Fibroblast of the aortic adventitia (primary cell): ENCODE measurements at places on chromosomes 12 and 14.

DNA sequence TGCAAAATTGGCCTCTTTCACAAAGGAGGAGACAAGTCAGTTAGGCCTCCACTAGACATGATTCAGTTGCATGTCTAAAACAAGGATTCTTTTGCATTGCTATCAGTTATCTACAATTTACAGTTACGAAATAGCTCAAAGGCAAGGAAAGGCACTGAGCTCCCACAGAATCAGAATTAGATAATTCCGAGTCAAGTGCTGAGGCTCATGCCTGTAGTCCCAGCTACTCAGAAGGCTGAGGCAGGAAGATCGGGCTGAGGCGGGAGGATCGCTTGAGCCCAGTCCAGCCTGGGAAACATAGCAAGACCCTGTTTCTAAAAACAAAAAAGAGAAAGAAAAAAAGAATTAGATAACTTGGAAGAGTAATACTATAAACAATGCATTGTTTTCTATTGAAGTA, 12.3 kb upstream of the RTRAF start:
- peak; percentile 32 for DNase-seq

GRCh38 chr14:98185036-98185435, 1087.0 kb downstream of the BCL11B start:
- no peak for DNase-seq

DNA sequence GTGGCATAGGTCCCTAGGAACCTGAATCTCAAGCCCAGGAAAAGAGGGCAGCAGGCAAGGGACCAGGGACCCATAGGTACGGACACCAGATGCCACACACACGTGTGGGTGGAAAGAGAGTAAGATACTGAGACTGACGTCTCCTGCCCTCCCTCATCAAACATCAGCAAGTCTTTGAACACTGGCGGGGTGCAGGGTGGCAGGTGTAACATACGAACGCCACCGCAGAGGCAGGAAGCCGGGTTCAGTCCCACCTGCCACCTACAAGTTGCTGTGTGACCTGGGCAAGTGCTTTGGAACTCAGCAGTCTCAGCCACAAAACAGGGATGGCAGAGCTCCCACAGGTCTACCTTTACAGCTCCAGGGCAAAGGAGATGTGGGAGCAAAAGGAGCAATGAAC, 11.1 kb downstream of the ACTN1 start:
- no peak for DNase-seq

- peak; percentile 40 for DNase-seq
Measured at GRCh38 chr14:35883677-35884293, 57.6 kb downstream of the BRMS1L start.

DNA sequence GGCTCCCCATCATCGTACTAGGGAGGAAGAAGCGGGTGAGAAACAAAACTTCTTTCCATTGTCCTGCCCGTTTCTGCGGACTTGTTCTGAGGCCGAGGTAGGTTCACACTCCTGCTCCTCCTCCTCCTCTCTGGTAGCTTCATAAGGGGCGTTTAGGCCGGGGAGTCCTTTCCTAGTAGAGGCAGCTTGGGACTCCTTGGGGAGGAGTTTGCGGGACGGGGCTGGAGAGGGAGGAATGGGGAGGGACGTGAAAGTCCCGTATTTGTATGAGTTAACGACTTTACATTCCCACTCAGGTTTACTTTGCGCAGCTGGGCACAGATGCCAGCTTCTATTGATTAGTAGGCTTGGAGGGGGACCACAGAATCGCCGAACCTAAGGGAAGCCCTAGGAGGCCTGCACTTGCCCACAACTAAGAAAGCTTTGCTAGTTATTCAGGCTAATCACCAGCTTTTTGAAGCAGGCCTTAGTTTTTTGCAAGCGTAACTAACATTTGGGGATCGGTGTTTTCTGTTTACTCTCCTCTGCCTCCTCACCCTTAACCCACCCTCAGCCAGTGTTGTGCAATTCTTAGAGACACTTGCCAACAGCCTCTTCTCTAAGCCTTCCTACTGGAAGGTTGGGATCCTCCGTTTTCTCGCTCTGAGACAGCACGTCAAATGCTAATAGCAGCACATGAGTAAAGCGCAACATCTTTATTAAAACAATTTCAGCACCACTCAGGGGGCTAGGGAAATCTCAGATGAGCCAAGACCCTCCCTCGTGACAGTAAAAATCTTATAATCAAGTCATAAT, 499 bp downstream of the RNASE4 start:
- DNase-seq, result peak; percentile 69

GRCh38 chr14:86196471-86196870, 666.5 kb downstream of the FLRT2 start:
- DNase-seq, result no peak

DNA sequence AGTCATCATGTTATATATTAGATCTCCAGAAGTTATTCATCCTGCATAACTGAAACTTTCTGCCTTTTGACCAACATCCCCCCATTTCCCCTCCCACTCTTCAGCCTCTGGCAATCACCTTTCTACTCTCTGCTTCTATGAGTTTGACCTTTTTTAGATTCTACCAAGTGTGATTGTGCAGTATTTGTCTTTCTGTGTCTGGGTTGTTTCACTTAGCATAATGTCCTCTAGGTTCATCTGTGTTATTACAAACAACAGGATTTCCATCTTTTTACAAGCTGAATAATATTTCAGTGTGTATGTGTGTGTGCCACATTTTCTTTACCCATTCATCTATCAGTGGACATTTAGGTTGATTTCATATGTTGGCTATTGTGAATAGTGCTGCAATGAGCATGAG, 11.2 kb upstream of the WSCD2 start:
- DNase-seq, result no peak

GRCh38 chr14:54567224-54567638, 303 bp downstream of the SAMD4A start:
- peak; percentile 35 for DNase-seq

DNA sequence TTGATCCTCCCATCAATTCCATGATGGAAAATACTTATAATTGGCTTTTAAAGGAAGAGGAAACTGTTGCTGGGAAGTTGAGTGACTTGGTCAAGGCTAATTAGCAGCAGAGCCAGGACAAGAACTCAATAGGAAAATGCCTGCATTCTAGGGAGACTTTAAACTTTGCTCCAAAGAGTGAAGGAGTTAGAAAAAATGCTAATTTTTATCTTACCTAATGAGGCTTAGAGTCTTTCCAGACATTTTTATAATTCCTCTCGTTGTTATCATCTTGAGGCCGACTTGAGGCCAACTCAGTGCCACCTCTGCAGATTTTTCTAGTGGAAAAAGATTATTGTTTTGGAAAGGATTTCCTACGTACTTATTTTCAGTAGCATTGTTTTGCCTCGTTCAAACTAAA, 344.6 kb downstream of the ETNK1 start:
- no peak for DNase-seq

DNA sequence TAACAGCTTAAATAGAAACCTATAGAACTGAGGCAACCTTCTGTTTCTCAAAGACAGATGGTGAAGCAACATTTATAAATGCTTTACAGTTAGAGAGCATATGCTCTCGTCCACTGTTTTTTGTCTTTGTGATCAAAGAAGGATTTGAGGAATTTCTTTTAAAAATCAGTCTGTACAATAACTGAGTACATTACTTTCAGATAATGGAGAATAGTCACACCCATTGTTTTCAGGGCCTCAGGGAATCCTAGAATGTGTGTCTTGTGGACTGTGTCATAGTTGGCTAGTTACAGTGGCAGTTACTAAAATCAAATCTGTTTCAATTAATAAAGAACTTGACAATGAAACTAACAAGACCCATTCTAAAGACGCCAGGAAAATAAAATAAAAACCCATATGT, 107.9 kb downstream of the PRKCH start:
- DNase-seq, result no peak

DNA sequence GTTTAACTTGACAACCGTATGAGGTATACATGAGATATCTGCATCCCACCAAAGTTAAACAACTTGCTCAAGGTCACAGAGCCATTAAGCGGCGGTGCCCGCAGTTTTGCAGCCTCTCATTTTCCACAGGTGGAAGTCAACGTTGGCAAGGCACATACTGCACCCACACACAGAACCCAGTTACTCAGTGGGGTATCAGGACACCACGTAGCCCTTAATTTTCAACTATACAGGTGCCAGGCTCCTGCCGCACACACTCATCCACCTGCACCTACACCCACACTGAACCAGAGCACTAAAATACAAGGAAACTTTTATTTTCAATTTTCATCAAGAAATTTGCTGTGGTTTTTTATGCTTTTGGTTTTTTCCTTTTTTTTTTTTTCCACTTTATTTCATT, 1.7 kb upstream of the NOP2 start:
- DNase-seq, result no peak

DNA sequence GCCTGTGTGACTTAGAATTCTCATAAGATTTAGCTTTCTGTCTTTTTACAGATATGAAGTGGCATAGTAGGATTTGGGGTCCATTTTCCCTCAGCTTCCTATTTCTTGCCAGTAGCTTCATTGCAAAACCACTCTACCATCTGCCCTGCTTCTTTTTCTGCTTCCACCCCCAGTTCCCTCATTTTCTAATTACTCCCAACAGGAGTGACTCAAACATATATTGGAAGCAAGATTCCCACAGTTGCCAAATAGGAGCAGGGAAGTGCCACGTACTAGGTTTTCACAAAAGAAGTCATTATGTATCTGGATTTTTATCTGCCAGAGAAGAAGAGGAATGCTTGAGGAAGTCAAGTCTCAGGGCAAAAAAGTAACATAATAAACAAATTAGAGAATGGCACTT, 64.1 kb downstream of the ANO4 start:
- peak; percentile 10 for DNase-seq

DNA sequence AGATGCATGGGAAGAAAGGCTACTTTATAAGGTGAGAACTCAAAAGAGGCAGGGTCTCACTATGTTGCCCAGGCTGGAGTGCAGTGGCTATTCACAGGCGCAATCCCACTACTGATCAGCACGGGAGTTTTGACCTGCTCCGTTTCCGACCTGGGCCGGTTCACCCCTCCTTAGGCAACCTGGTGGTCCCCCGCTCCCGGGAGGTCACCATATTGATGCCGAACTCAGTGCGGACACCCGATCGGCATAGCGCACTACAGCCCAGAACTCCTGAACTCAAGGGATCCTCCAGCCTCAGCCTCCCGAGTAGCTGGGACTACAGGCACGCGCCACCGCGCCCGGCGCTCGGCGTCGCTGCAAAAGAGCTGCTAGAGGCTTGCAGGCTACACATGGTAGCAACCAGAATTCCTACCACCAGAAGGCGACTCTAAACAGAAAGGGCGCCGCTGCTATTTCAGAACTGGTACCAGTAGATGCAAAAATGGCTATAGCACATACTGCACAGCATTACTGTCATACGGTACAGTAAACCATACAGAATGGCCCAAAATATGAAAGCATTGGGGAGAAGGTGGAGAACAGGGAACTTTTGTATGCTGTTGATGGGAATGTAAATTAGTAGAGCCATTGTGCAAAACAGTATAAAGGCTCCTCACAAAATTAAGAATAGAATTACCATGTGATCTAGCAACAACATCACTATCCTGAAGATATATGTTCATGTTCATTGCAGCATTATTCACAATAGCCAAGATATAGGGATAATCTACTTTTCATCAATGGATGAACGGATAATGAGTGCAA, 1.2 kb upstream of the NEMF start:
- DNase-seq, result peak; percentile 86

DNA sequence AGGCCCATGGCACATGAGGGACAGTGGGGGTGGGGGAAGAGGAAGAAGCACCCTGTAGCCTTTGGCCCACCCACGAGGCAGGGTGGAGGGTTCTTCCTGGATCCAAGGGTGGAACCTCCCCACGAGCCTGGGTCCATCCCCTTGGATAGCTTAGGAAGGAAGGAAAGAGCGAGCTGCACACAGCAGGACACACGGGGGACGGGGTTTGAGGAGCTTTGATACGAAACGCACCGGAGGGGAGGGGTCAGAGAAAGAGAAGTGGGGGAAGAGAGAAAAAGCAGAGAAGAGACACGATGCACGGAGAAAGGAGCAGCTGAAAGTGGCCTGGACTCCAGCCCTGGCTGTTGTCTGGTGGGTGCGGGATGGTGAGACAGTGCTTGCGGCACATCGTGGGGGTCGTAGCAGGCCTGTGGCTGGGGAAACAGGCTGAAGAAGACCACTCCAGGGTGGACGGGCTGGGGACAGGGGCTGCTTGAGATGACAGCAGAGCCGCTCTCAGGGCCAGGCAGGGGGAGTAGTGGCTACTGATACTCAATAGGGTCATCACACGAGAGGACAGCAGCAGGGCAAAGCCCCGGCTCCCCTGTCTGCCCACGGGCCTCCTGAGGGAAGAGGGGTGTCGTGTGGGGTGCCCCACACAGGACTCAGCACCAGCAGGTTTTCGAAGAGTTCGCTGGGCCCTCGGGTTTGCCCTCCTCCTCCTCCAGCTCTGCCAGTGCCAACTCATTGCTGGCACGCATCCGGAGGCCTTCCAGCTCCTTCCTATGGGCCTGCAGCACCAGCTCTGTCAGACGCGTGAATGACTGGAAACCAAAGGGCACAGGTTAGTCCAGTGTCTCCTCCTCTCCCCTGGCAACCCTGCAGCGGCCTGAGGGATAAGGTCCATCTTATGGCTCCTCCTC, 5.4 kb upstream of the GPX2 start:
- no peak for DNase-seq

DNA sequence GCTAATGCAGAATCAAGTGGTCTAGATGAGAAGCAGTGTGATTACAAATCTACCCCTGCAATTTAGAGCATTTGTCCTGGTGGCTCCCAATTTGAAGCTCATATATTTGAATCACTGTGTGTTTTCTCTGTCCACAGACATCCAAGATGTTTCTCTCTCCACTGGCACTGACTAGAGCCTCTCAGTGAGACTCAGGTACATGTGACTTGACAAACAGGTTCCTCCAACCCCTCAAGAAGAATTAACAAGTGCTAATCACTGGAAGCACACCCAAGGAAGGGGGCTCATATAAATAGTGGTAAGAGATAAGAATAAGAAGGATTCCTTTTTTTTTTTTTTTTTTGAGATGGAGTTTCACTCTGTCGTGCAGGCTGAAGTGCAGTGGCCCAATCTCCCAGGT, 20.5 kb downstream of the OR10G2 start:
- no peak for DNase-seq

- DNase-seq, result peak; percentile 9
Measured at GRCh38 chr12:10033783-10034545, 3.5 kb downstream of the CLEC9A start.

- DNase-seq, result no peak
Measured at GRCh38 chr14:100134586-100134985, 24.9 kb downstream of the DEGS2 start.
